Left lung (tissue), 14 donors: ENCODE measurements at places on chromosomes 5 and 9. TPM values are rescaled to one million over a fixed set of nuclear protein-coding genes. Genes with fewer than 3 reads are reported as not detected.

The BSPRY gene
- total RNA-seq: 11.2 TPM

The ANXA2R gene
- 2.3 TPM for total RNA-seq

The CD274 gene
- 9.4 TPM for total RNA-seq

DNA sequence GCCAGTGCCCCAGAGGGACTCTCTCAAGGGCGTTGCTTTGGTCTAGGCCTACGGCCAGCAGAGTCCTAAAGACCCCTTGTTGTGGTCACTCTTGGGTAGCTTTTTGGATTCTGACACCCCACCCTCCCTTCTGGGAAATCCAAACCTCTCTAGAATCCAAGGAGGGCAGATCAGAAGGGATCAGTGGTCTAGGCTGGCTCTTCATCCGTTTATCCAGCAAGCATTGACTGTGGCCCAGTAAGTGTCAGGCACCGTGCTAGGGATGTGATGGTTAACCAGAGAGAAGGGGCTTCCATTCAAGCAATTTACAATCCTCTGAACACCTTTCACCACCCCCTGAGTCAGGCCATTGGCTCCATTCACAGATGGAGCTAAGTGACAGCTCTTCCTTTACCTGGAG lies 181.1 kb downstream of the PTTG1 start:
- DNase-seq: no peak

The SPRY4 gene
- 28.9 TPM for total RNA-seq

- DNase-seq: no peak
Observed at GRCh38 chr5:176985516-176985915, 21.1 kb downstream of the UIMC1 start.

The PSD2 gene
- 0.06 TPM for total RNA-seq

The PCDHGA12 gene
- total RNA-seq: 5.7 TPM

GRCh38 chr9:38437193-38437823 lies 13.1 kb upstream of the IGFBPL1 start:
- DNase-seq: no peak

The AGXT2 gene
- not detected for total RNA-seq

- DNase-seq: no peak
Observed at GRCh38 chr9:6467006-6467625, 54.1 kb downstream of the UHRF2 start.

DNA sequence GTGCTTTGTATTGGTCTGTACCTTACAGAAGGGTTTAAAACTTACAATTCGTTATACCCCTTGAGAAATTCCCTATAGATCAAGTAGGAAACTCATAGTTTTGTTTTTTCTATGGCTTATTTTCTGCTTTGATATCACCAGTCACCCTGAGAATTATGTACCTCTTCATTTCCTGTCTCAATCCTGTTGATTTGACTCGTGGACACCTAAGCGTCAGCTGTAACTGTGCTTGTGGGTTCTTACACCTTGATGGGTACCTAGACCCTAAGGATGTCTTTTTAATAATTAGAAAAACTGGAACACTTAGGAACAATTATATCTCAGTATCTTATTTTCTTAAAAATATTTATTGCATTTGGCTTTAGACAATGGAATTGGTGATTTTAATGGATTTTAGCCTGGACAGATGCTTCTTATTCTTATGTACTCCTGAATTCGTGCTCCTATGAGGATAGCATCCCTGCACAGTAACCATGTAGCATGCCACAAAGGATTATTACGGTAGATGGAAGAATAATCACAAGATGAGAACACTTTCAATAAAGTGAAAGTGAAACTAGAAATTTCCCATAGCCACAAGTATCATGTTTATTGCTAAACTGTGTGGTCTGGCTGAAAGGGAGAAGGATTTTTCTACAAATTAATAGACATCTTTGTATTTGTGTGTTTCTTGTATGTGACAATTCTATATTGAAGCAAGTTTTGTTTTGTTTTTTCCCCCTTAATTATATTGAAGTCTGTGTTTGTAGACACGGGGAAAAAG lies 1920.3 kb upstream of the WWC1 start:
- no peak for DNase-seq

- DNase-seq: no peak
Observed at GRCh38 chr9:107644733-107645463, 155.3 kb upstream of the KLF4 start.

The GHR gene
- 5.7 TPM for total RNA-seq

DNA sequence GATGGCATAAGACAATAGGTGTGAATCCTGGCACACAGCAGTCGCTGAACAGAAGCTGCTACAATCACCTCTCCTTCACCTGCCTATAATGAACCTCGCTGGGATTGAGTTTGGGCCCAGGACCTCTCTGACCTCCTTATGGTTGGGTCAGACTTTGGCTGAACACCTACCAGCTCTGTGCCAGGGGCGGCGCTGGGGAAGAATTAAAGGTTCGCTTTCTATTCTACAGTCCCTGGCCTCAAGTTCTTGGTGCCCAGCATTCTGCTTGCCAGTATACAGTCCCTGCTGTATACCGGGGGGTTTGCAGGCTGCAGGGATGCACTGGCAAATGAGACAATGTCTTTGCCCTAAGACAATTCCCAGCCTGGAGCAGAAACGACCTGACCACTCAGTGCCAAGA lies 895 bp upstream of the STRBP start:
- DNase-seq: no peak

The CCDC171 gene
- total RNA-seq: 2.0 TPM

- no peak for DNase-seq
Observed at GRCh38 chr9:71393005-71393404, 271.6 kb upstream of the TRPM3 start.

DNA sequence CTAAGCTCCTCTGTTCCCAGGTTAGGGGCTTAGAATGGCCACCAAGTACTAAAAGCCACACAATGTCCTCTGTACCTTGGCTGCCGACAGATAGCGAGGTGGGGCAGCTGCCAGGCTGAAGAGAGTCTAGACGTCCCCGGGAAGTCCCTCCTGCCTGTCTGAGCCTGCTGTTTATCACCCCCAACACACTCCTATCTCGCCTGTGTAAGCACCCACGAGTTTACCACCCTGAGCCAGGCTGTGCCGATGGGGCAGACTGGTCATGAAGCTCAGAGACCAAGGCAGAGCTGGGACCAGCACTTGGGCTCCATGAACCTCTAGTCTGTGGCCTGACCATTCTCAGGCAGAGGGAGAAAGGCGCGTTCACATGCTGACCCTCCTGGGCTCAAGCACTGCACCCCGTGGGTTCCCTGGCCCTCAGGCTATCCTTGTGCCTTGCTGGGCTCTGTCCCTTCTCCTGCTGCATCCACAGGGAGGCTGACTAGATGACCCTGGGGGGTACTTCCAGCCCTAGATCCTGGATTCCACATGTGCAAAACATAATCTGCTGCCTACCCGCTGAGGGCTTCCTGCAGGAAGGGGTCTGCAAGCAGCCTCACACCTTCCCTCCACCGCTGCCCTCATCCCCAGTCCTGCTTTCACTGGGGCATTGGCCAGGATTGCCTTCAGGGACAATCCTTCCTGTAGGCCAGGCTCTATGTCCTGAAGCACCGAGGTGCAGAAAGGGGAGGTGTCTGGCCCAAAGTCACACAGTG lies 18.6 kb upstream of the SLC25A51 start:
- peak; percentile 31 for DNase-seq

The PCDHB5 gene
- total RNA-seq: 2.5 TPM

- no peak for DNase-seq
Observed at GRCh38 chr9:71571186-71571585, 197.1 kb downstream of the CEMIP2 start.

The PRDM9 gene
- total RNA-seq: not detected

DNA sequence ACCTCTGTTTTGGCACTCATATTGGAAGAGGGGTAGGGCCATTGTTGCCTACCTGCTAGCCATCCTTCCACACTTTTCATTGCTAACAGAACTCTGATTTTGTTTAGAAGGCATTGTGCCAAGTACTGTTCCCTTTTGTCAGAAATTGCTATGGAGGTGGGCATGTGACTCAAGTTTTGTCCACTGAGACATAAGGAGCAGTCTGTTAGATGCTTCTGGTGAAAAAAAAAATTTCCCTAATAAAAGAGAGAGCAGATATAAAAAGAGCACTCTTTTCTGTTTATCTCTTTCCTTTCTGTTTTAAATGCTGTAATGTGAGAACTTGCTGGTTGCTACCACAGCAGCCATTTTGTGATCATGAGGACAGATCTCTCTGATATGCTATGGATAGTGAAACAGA lies 21.9 kb upstream of the THG1L start:
- DNase-seq: no peak
